H1 (cell line): ENCODE measurements at places on chromosomes 12 and 14. TPM values are rescaled to one million over a fixed set of nuclear protein-coding genes. Genes with fewer than 3 reads are reported as not detected.

GRCh38 chr12:123531091-123531490, 2.4 kb downstream of the RILPL1 start:
- H3K4me1 ChIP-seq = no peaks in the 10 kb centered on the region; the same call in 1 of the 2 replicates
- H3K27me3 ChIP-seq = no peaks in the 10 kb centered on the region; the same call in 1 of the 2 replicates
- DNase-seq = no peak
- no peak overlapping the region for H3K4me3 ChIP-seq
- H3K36me3 ChIP-seq = no peaks in the 10 kb centered on the region

GRCh38 chr12:103858953-103859601, 18.0 kb upstream of the NT5DC3 start:
- H3K4me1 ChIP-seq = no peaks in the 10 kb centered on the region
- no peaks in the 10 kb centered on the region for H3K36me3 ChIP-seq
- H3K27ac ChIP-seq = no peak overlapping the region
- no peaks in the 10 kb centered on the region for H3K27me3 ChIP-seq

- H3K4me3 ChIP-seq = no peak overlapping the region
- no peak overlapping the region for H3K27ac ChIP-seq
- H3K36me3 ChIP-seq = no peaks in the 10 kb centered on the region; the same call in 1 of the 2 replicates
- no peak for DNase-seq
- no peaks in the 10 kb centered on the region for H3K4me1 ChIP-seq
Measured at GRCh38 chr12:7099290-7099996, 7.2 kb upstream of the C1R start.

GRCh38 chr12:76275511-76276093, 72.6 kb downstream of the BBS10 start:
- peaks cover 6% of the 10 kb centered on the region for H3K4me1 ChIP-seq
- no peaks in the 10 kb centered on the region for H3K36me3 ChIP-seq
- DNase-seq = no peak
- H3K27ac ChIP-seq = no peak overlapping the region
- H3K27me3 ChIP-seq = no peaks in the 10 kb centered on the region
- H3K4me3 ChIP-seq = no peak overlapping the region

GRCh38 chr12:15123401-15123800, 97.8 kb downstream of the RERG start:
- DNase-seq = no peak
- H3K27me3 ChIP-seq = no peaks in the 10 kb centered on the region
- H3K36me3 ChIP-seq = no peaks in the 10 kb centered on the region
- no peak overlapping the region for H3K4me3 ChIP-seq
- no peaks in the 10 kb centered on the region for H3K4me1 ChIP-seq

DNA sequence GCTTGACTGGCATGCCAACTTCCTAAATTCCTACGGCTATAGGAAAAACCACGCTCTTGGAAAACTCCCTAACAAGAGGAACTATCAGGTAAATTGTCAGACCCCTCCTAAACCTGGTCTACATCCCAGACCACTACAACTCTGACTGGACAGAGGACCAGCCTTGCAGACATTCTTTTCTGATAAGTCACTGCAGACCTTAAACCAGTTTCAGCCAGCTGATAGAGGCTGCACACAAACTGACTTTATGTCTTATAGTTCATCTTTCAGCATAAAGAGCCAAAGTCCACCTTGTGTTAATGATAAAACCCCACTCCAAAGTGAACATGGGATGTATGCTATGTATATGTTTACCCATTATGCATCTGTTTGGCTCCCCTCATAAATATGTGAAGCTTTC, 166.6 kb downstream of the KTN1 start:
- H3K36me3 ChIP-seq = no peaks in the 10 kb centered on the region
- peaks cover 6% of the 10 kb centered on the region for H3K4me1 ChIP-seq
- DNase-seq = no peak
- no peaks in the 10 kb centered on the region for H3K27me3 ChIP-seq
- H3K4me3 ChIP-seq = no peak overlapping the region
- no peak overlapping the region for H3K27ac ChIP-seq

DNA sequence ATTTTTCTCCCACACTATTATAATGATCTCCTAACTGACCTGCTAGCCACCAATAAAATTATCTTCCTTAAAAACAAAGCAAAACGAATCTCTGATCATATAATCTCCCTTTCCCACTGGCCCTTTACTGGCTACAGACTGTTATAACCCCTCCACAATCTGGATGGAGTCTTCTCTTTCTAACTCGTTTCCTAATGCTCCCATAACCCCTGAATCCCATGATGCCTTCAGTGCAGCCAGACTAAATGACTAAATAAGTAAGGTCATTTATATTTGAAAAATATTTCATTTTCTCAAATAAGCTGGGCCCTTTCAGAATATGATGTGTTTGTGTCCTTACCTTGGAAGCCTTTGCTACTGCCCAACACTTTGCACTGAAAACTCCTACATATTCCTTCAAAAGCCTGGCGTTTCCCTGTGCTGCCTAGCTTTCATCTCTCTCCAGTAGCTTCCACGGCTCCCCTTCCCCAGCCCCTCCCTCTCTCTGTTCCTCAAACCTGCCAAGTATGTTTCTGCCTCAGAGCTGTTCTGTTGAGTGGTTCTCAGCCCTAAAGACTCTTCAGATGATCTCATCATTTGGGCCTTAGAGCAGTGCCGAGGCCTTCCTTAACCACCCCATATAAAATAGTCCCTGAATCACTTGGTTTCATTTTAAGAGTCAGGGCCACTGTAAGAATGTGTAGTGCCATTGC, 91.7 kb downstream of the MYRFL start:
- no peaks in the 10 kb centered on the region for H3K36me3 ChIP-seq
- DNase-seq = no peak
- H3K4me3 ChIP-seq = no peak overlapping the region
- H3K27me3 ChIP-seq = no peaks in the 10 kb centered on the region

GRCh38 chr14:103091041-103091882, 3.3 kb upstream of the EXOC3L4 start:
- peaks cover 3% of the 10 kb centered on the region for H3K27me3 ChIP-seq
- no peaks in the 10 kb centered on the region for H3K36me3 ChIP-seq
- peak overlapping the region; percentile 25; the same call in 1 of the 2 replicates for H3K4me3 ChIP-seq
- H3K27ac ChIP-seq = no peak overlapping the region

DNA sequence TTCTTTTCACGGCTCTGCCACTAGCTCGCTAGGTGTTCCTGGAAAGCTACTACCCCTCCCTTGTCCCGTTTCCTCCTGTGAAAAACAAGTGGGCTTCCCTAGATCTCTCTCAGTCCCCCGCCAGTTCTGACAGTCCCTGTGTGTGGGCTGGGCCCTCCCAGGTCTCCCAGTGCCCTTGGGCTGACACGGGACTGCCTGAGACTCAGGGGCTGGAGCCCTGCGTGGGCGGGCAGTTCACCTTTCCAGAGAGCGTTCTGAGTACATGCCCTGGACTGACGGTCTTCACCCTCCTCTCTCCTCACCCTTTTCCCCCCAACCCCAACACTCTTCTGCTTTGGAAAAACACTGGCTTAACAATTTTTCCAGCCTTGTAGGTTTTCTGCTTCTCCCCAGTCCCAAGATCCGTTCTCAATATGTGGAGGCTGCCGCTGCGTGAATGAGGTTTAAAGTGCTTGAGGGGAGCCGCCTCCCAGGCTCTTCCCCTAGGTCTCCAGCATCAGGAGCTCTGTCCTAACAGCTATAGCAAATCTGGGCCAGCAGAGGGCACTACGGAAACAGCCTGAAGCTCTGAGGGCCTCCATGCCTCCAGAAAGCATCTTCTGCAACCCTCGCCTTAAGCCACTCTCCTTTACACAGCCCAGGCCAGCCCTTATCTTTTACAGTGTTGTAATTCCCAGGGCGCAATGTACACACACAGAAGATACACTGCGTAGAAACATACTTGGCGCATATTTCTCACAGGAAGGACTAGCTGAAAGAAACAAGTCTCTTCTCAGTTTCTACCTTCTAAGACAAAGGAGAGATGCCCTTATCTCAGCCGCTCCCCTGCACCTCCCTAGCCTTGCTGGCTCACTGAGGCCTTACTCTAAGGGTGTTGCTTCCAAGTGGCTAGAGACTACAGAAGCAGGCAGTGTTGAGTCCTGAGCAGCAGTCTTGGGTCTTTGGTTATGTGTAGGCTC, 10.4 kb upstream of the DCD start:
- no peak overlapping the region; the same call in 1 of the 2 replicates for H3K4me3 ChIP-seq
- peaks cover 3% of the 10 kb centered on the region for H3K4me1 ChIP-seq
- no peaks in the 10 kb centered on the region for H3K36me3 ChIP-seq

DNA sequence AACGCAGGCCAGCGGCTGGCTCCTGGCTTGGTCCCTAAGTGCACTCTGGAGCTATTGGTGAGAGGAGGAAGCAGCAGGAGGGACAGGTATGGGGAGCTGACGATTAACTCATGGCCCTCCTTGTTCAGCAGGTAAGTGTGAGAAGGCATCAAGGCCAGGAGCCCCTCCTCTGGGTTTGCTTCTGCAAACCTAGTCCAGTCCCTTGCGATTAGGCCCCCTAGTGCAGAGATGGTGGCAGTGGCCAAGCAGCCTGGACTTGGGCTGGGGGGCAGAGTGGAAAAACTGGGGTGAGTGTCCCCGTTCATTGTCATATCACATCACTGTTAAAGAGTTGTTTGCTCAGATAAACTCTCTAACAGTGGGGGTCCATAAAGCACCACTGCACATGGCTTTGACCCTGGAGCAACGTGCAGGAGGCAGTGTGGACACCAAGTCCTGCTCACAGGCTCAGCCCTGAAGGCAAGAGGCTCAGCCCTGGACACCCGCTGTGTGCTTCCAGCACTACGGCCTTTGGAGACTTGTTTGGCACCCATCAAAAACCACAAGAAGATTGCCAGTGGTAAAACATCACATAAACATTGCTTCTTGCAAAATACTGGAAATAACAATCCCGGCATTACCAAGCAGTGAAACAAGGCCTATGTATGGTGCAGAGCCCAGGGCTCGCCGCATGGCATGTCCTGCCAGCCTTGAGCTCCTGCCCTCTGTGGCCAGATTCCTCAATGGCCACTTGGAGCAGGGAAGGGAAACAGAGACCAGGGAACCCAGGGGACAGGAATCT, 184.3 kb upstream of the RTL1 start:
- no peaks in the 10 kb centered on the region for H3K36me3 ChIP-seq
- H3K4me3 ChIP-seq = no peak overlapping the region
- no peak overlapping the region for H3K27ac ChIP-seq
- peak; percentile 39 for DNase-seq

- H3K27ac ChIP-seq = no peak overlapping the region
- no peaks in the 10 kb centered on the region; the same call in 1 of the 2 replicates for H3K27me3 ChIP-seq
- no peak overlapping the region for H3K4me3 ChIP-seq
- H3K4me1 ChIP-seq = peaks cover 10% of the 10 kb centered on the region
- no peak for DNase-seq
Measured at GRCh38 chr14:100640471-100641273, 53.5 kb upstream of the BEGAIN start.

Gene STAT6
- polyA plus RNA-seq = 38.7 and 52.2 TPM in 2 replicates

Gene IFNG-AS1
- not detected in 2 replicates for polyA plus RNA-seq

Gene KLHDC1
- 0.08 TPM in 1 of 2 replicates, not detected in the other for polyA plus RNA-seq

Gene FGF6
- not detected in 2 replicates for polyA plus RNA-seq

Gene GALNT4
- polyA plus RNA-seq = 0.31 and 0.45 TPM in 2 replicates

Gene VASH1
- 3.1 and 4.9 TPM in 2 replicates for polyA plus RNA-seq
